Inflammatory macrophage treated with lipopolysaccharide for 1 hour (primary cell): ENCODE measurements at places on chromosomes 7 and 10.
A peak's percentile ranks its signal among the peaks of the same experiment; 100 is the strongest.

DNA sequence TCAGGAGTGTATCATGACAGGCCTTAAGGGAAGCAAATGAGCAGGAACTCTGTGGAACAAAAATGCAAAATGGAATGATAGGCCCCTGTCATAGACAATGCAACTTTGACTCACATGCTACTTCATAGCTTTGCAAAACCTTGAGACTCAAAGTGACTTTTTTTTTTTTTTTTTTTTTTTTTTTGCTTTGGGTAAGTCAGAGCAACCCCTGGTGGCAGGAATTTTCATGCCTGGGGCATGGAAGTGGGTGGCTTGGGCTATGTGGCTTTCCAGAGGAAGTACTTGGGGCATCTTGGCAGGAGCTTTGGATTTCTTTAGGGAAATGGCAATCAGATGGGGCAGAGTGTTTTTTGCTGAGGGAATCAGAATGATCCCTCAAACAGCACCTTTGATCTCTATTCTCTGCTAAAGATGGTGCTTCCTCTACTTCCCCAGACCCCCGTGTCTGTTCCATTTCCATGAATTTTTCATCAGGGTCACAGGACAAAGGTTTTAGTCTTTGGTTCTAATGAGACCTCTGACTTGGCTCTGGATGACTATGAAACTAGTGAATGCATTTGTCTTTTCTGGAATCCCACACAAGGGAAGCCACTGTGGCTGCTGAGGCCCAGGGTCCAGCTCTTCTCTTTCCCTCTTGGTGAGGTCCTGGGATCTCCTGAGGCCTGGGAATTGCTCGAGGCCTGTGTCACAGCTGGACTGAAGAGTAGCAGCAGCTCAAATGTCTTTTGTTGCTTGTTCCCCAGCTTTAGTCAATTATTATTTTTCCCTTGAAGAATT, 62.8 kb downstream of the TACC2 start:
- DNase-seq, result peak; percentile 17

GRCh38 chr10:88082806-88083596, 219.6 kb downstream of the PTEN start:
- DNase-seq, result no peak

DNA sequence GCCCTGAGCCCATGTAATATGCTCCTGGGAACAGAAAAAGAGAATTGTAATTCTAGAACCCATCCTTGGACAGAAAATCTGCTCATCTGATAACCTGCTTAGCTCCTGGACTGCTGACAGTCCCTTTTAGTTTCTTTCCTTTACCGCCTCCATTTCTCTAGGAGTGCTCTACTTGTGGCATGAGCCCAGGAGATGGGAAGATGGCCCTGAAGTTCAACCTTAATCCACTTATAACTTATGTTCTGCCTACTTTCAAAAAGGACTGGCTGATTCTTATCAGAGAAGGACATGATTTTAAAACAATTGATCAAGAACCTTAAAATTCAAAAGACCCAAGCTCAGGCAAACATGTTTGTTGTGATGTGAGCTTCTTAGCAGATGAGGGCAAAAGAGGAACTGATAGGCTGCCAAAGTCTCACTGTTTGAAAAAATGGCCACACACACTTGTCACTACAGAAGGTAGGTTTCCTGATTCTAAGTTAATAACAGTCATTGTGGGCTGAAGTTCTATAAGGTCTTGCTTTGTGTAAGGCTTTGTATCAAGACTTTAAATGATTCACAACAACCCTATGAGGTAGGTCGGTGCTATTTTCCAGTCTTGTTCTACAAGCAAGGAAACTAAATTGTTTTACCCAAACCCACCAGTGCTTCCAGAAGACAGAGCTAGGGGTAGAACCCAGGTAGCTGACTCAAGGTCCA, 94.3 kb upstream of the AFAP1L2 start:
- DNase-seq, result no peak

GRCh38 chr10:100661520-100661919, 83.9 kb upstream of the PAX2 start:
- no peak for DNase-seq

DNA sequence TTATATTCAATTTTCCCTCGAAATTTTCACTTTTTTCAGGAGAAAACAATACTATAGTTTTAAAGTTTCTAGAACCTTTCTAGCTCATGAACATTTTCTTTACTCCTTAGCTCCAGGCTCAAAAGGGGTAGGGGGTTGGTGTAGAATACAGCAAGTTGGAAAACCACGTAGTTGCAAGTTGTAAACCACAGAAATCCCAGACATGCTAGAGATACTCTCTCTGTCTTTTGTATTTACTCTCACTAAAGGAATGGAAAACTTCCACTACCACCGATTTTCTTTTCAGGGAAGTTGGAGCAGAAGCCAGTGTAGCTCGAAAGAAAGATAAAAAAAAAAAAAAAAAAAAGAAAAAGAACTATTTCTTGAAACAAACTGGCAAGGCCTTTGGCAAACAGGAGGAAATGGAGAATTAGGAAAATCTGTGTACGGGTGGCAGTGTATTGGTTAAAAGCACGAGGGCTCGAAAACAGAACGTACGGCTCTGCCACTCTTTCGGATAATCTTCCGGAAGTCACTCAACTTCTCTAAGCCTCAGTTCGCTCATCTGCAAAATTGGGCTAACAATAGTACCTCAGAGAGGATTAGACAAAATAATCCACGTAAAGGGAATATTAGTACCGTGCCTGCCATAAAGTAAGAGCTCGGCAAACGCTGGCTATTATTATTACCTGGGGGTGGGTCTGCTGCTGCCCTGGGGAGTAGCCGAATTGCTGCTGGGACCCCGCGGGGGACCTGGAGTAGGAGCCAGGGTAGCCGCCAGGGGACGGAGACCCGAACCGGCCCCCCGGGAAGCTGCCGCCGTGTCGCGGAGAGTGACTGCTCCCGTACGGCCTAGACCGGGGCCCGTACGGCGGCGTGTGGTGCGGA, 628 bp downstream of the MPLKIP start:
- peak; percentile 45 for DNase-seq

DNA sequence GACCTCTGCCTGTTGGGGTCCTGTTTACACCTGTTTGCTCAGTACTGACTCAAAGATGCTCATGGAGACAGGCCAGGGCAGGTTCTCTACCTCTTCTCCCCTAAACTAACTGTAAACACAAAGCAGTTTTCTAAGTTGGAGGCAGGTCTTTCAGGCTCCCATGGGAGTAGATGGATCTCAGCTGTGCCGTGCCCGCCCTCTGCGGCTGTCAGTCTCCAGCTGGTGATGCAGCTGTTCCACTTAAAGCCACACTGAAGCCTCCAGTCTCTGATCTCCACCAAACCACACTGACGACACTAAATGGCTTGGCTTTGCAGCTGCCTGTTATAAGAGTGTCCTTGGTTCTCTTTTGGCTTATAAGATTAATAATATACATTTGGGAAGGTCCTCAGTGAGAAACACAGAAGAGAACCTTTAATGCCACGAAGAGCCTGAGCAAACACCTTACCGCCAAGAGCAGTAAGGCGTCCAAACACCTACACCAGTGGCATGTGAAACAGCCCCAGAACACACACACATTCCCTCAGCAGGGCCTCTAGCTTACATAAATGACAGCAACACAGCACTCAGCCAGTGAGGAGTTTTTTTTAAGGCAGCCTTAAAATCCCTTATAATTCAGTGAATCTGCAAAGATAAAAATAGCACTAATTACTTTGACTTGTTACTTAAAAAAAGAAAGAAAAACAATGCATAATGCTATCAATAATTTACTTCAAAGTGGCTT, 60.4 kb upstream of the KCNIP2 start:
- DNase-seq, result no peak

- DNase-seq, result no peak
Measured at GRCh38 chr7:47153576-47153975, 428.3 kb downstream of the TNS3 start.

DNA sequence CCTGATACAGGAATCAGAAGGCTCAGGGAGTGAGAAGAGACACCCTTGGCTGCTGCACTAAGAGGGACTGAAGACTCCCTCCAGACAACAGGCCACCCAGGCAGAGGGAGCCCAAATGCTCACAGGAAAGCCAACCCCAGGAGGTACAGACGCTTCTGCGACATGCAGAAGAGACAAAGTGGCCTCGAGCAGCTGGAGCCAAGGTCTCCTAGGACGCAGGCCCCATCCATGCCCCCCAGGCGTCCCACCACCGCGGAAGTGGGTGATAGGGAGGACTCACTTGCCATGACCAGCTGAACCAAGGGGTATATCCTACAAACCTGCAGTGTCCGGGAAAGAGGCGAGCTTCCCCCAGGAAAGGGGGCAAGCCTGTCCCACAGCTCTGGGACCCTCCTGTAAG, 56.9 kb downstream of the CTBP2 start:
- no peak for DNase-seq

DNA sequence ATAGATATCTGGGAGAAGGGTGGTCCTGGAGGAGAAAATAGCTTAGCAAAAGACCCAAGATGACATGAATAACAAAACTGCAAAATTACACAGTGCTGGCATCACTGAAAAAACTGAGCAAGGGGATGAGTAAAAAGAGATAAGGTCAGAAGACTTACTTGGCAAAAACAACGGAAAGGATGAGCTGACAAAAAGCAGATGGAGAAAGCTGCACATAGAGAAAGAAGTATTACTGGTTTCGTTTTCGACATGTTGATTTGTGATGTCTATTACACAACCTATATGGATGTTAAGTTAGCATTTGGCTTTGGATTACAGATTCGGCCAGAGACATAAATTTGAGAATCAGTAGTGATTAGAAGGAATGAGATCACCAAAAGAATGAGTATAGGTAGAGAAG, 132.1 kb downstream of the MACC1 start:
- peak; percentile 10 for DNase-seq

GRCh38 chr7:137343281-137343841, at the start of gene PTN:
Gene PTN, minus strand, starts transcription at chr7:137343733. Its CDS starts 88,760 bp downstream, at chr7:137254973.
- no peak for DNase-seq

GRCh38 chr10:24357344-24358004, 148.5 kb downstream of the KIAA1217 start:
- no peak for DNase-seq

GRCh38 chr7:92834507-92835260, 1.7 kb downstream of the CDK6 start:
- DNase-seq, result no peak

DNA sequence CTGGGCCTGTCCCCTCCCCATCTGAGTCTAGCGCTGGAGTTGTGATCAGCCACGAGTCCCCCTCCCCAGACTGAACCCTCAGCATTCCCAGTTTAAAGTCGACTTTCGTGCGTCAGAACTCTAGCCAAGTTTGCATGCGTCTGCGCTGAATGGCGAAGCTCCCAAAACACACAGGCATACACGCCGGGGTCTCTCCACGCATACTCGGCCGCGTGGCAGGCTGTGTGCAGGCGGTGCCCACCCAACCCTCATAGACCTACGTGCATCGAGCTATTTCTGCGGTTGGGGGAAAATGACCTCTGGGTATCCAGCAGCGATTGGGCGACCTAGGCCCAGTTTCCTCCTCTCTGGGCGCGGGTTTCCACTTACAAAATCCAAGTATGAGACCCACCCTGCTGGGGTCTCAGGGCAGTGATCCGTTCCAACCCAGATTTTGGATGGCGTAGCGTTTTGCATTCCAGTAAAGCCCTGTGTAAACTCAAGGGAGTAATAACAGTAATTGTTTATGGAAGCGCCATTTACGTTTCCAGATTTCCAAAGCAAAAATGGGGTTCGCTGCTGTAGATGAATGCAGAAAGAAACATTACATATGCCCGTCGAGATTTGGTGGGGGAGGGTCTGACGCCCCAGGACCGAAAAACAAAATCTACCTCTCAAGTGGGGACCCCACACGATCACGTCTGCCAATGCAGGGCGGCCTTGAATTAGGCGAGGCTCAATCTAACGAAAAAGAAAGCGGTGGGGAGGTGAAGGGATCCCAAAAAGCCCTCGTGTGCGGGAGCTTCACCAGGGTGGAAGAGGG, 2.0 kb upstream of the HMX3 start:
- no peak for DNase-seq

GRCh38 chr10:119602241-119603095, 5.7 kb upstream of the TIAL1 start:
- peak; percentile 71 for DNase-seq

- peak; percentile 16 for DNase-seq
Measured at GRCh38 chr7:32762925-32763293, 128.7 kb downstream of the KBTBD2 start.

DNA sequence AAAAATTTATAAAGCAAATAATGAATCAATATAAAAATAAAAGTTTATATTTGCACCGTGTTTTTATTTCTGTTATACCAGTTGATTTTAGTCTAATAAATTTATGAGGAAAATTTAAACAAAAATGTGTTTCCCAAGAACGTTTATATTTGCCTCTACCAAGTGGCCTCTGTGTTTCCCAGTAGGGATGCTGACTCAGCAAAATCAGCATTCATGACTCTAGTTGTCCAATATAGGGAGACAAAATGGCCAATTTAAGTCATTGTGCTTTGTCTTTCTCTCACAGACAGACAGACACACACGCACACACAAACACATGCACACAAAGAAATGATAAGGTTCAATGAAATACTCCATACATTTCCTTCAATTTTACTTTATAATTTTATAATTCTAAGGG, 942.5 kb upstream of the ZWINT start:
- DNase-seq, result no peak

DNA sequence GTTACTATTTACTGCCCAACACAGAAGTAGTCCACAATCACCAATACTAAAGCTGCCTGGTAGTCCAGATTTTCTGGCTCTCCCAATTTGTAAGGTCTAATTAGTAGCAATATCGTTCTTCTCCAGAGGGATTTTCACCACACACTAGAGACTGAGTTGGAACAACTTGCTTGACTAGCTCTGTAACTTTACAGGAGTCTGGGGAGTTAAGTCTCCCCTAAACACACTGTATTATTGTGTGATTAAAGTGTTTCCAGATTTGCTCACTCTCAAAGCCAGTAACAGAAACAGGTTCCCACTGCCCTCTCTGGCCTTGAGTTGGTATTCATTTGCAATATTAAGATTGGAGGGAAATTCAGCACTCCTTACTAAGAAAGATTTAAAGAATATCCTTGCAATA, 1175.7 kb downstream of the SORCS1 start:
- no peak for DNase-seq

GRCh38 chr7:98701372-98701771, 84.3 kb downstream of the NPTX2 start:
- no peak for DNase-seq
